ENCODE measurements at places on chromosomes 7 and 10. TPM values are rescaled to one million over a fixed set of nuclear protein-coding genes. Genes with fewer than 3 reads are reported as not detected.

DNA sequence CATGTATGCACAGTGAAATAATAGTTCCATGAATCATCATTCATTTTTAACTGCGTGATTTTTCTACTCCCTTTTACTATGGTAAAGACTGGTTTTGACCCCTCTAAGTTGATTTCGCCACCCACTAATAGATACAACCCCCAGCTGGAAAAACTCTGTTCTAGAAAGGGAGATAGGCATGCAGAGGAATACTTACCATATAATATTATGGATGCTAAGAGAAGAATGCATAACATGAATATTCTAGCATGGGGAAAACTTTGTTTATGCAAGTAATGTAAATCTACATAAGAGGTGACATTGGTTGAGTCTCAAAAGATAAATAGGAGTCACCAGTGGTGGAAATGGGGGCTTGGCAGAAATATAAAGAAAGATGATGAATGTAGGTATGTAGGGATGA is 97.3 kb upstream of the MBL2 start:
- H3K27me3 ChIP-seq: no peaks in the 10 kb centered on the region
- no peaks in the 10 kb centered on the region for H3K36me3 ChIP-seq

FAM25C gene
- total RNA-seq: not detected

DNA sequence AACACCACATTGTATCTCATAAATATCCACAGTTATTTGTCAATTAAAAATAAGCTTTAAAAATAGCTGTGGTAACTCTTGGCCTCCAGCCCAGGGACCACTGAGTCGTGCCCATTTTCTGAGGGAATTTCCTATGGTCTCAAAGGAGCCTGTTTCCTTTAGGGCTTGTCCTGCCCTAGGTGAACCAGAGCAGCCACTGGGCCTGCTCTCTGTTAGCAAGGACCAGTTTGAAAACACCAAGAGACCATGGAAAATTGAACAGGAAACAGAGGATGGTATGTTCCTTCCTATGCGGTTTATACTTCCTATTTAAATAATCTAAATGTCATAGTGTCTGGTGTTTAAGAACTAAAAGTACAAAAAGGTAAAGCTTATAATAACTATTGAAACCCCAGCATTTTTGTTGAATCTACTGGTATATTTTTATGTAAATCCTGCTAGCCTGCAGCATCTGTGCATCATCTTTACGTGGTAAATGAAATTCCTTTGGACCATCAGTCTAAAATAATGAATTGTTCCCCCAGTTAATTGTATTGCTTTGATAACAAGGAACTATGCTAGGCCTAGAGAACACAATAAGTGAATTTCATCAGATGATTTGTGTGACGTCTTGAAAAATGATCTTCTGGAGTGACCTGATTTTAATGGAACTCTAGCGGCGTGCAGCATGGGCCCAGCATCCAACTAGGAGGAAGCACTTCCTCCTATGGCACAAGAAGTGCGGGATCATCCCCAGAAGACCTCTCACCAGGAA is 333.7 kb downstream of the GFRA1 start:
- H3K27ac ChIP-seq: no peak overlapping the region
- H3K4me3 ChIP-seq: no peak overlapping the region
- no peaks in the 10 kb centered on the region for H3K36me3 ChIP-seq

- H3K4me1 ChIP-seq: no peaks in the 10 kb centered on the region
- no peak overlapping the region for H3K4me3 ChIP-seq
- no peaks in the 10 kb centered on the region for H3K27me3 ChIP-seq
- no peak for DNase-seq
Observed at GRCh38 chr7:93284908-93285307, 52.7 kb downstream of the VPS50 start.

GRCh38 chr7:131223151-131223550 is 104.5 kb upstream of the MKLN1 start:
- DNase-seq: no peak
- peaks cover 2% of the 10 kb centered on the region for H3K36me3 ChIP-seq
- no peak overlapping the region for H3K27ac ChIP-seq
- H3K4me1 ChIP-seq: peaks cover 28% of the 10 kb centered on the region

GRCh38 chr10:1107679-1108078 is 51.5 kb downstream of the WDR37 start:
- H3K4me3 ChIP-seq: no peak overlapping the region
- no peaks in the 10 kb centered on the region for H3K27me3 ChIP-seq
- H3K36me3 ChIP-seq: peaks cover 79% of the 10 kb centered on the region

DNA sequence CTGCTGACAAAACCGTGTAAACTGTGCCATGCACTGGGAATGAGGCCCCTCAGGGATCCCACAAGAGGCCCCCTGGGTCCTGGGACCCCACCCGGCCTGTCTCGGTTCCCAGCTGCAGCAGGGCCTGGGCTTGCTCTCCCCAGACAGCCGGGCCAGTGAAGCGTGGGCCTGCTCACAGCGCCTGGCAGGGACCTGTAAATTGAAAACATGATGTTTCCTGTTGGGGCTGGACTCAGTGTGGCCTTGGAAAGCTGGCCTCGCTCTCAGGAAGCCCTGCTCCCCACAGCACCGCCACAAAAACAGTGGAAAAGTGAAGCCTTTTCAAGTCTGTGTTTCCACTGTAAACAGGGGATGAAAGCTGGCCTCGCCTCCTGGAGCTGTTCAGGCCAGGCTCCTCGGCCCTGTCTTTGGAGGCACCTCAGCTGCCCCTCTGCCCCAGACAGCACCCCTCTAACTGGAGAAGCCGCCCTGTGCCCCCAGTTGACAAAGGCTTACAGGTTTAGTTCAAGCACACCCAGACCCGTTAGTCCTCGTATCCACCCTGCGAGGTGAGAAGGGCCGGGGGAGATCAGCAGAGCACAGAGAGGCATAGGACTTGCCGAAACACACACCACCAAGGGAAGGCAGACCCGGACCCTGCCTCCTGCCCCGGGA is 108.3 kb downstream of the ZMIZ1 start:
- H3K27ac ChIP-seq: no peak overlapping the region
- H3K4me3 ChIP-seq: no peak overlapping the region
- H3K4me1 ChIP-seq: no peaks in the 10 kb centered on the region

GRCh38 chr10:15237351-15237750 is 68.9 kb upstream of the NMT2 start:
- H3K4me1 ChIP-seq: peaks cover 2% of the 10 kb centered on the region
- H3K4me3 ChIP-seq: no peak overlapping the region
- no peak for DNase-seq

GRCh38 chr7:144720149-144720548 is 115.7 kb downstream of the TPK1 start:
- H3K27me3 ChIP-seq: no peaks in the 10 kb centered on the region
- no peaks in the 10 kb centered on the region for H3K4me1 ChIP-seq
- no peak for DNase-seq
- H3K4me3 ChIP-seq: no peak overlapping the region
- H3K36me3 ChIP-seq: no peaks in the 10 kb centered on the region

PPP1R3C gene
- 0.21 TPM for total RNA-seq

- H3K36me3 ChIP-seq: no peaks in the 10 kb centered on the region
- H3K4me1 ChIP-seq: peaks cover 16% of the 10 kb centered on the region
- H3K27me3 ChIP-seq: peaks cover 8% of the 10 kb centered on the region
- no peak for DNase-seq
- no peak overlapping the region for H3K27ac ChIP-seq
Observed at GRCh38 chr7:16939161-16939560, 57.4 kb upstream of the AGR3 start.

ADIRF gene
- not detected for total RNA-seq

SLC13A4 gene
- not detected for total RNA-seq

DNA sequence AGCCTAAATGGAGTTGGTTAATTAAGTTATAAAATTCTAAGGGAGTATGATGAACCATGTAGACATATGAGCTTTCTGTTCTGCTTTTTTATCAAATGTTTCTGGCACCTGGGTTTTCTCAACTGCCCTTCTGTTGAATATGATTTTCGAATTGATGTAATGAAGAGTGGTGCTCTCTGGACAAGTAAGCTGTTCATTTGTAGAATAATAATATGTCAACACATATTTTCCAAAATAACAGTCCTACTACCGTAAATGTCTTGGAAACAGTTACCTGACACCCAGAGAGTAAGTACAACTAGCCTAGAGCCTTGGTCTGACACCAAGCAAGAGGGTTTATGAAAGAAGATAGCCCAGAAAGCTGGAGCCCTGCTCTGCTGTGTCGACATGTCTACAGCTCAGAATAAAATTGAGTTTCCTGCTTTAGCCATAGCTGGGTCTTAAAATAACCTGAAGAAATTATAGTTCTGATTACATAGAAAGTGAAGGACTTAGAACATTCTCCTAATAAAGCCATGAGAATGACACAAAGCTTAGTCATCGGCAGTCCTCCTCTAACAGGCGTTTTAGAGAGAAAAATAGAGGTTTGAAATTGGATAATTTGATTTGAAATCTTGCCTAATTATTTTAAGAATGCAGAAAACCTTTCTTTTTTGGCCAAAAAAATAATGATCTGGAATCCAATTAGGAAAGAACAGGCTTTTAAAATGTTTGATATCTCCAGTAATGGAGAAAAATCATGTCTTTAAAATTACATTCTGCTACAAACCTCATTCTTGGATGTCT is 25.1 kb downstream of the HDAC9 start:
- H3K4me3 ChIP-seq: no peak overlapping the region
- no peak overlapping the region for H3K27ac ChIP-seq
- H3K36me3 ChIP-seq: no peaks in the 10 kb centered on the region
- no peak for DNase-seq

EPO gene
- total RNA-seq: not detected

GRCh38 chr10:70811881-70812280 is 3.9 kb upstream of the SGPL1 start:
- no peak overlapping the region for H3K4me3 ChIP-seq
- peaks cover 5% of the 10 kb centered on the region for H3K27me3 ChIP-seq
- no peak for DNase-seq

NUB1 gene
- total RNA-seq: 40.4 TPM

GRCh38 chr7:33760834-33761233 is 144.5 kb upstream of the BMPER start:
- no peak overlapping the region for H3K27ac ChIP-seq
- no peak overlapping the region for H3K4me3 ChIP-seq
- DNase-seq: no peak
- no peaks in the 10 kb centered on the region for H3K27me3 ChIP-seq
- H3K36me3 ChIP-seq: no peaks in the 10 kb centered on the region
